Upper lobe of right lung (tissue), 1 donor: ENCODE measurements at places on chromosomes 5 and 9. TPM values are rescaled to one million over a fixed set of nuclear protein-coding genes. Genes with fewer than 3 reads are reported as not detected.

Gene TSSK1B
- total RNA-seq: not detected

Gene PROB1
- 1.9 TPM for total RNA-seq

Gene PFN3
- not detected for total RNA-seq

DNA sequence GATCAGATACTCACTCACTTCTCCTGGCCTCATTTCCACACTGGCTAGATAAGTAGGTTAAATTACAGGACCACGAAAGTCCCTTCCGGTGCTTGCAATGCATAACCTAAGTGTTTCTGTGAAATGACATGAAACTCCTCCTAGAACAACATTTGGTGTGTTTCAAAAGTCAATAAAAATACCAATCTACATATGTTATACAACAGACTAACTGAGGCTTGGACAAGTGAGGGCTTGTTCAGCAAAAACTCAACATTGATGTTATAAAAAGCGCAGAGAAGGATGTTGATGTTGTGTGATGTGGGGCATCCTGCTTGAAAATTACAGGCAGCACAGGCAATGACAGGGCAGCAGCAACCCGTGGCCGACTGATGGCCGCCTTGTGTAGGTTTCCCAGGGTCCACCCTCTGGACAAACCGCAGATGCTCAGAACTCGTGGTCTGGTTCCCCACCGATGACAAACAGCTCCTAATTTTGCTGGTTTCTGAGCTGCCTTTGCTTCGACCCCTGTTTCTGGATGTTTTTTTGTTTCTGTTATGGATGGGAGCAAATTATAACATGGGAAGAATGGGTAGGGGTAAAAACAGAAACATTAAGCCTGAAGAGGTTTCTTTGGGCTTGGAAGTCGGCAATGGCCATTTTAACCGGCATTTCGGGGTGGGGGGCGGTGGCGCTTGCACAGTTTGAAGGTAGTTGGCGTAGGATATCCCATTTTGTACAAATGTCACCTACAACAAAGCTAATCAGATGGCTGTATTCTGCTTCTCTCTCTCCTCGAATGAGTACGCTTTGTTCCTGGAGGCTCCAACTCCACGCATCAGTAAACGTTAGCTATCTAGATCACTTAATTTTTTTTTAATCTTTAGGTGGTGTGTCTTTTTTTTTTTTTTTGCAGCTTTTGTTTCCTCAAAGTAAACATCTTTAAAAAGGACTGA, 116.1 kb downstream of the PDZD2 start:
- H3K27me3 ChIP-seq: no peaks in the 10 kb centered on the region
- no peaks in the 10 kb centered on the region for H3K36me3 ChIP-seq
- no peaks in the 10 kb centered on the region for H3K4me1 ChIP-seq
- no peak for DNase-seq
- no peak overlapping the region for H3K4me3 ChIP-seq
- no peak overlapping the region for H3K27ac ChIP-seq

DNA sequence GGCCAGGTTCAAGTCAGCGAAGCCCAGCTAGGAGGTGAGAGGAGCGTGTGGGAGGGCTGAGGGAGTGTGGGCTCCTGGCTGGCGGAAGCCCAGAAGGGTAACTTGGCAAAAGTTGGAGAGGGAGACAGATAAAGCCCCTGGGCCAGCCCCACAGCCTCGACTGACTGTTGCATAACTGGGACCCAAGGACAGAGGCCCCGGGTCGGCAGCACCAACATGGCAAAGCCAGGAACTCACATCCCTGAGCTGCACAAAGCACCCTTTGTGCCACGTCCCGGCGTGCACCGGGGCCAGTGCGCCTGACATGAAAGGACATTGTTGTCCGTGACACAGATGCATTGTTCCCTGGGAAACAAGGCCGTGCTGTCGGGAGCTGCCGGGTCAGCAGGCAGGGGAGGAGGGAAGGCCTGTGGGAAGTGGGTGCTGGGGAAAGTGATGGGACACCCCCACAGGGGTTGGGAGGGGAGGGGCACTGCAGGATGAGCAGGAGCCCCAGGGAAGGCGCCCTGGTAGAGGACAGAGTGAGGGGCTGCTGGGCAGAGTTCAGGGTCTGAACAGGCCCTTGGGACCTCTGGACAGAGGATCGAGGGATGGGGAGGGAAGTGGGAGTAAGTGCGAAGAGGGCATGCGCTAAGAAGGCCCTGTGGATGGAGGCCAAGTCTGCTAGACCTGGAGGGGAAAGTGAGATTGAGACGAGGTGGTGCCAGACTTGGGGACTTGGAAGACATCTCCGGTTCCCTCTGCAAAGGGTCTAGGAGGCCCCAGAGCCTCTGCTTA, 13.0 kb upstream of the DPM2 start:
- no peaks in the 10 kb centered on the region for H3K27me3 ChIP-seq
- no peak for DNase-seq
- no peak overlapping the region for H3K4me3 ChIP-seq
- peaks cover 17% of the 10 kb centered on the region for H3K4me1 ChIP-seq

Gene SPATA31E1
- total RNA-seq: not detected

DNA sequence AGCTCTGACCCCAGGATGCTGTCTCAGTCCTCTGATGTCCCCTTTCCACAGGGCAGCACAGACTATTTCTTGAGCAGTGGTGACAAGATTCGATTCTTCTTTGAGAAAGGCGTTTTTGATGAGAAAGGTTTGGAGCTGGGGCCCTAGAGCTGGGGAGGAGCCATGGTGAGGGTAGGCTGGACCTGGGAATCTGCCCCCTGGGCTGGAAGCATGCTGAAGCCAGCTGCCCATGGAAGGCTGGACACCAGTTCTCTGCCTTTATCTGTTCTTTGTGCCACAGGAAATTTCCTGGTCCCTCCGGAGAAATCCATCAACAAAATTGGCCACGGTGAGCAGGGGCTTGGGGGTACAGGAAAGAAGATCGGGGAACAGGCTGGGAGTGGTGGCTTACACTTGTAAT, 12.9 kb downstream of the PHYHD1 start:
- H3K4me1 ChIP-seq: no peaks in the 10 kb centered on the region
- no peak for DNase-seq
- peaks cover 9% of the 10 kb centered on the region for H3K36me3 ChIP-seq
- no peak overlapping the region for H3K4me3 ChIP-seq
- no peaks in the 10 kb centered on the region for H3K27me3 ChIP-seq
- no peak overlapping the region for H3K27ac ChIP-seq

DNA sequence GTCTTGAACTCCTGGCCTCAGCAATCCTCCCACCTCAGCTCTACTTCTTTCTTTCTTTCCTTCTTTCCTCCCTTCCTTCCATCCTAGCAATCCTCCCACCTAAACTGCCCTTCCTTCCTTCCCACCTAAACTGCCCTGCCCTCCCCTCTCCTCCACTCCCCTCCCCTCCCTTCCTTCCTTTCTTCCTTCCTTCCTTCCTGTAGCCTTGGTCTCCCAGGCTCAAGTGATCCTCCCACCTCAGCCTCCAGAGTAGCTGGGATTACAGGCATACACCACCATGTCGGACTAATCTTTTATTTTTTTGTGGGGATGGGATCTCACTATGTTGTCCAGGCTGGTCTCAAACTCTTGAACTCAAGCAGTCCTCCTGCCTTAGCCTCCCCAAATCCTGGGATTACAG, 65.8 kb downstream of the NFIB start:
- no peak overlapping the region for H3K27ac ChIP-seq
- H3K36me3 ChIP-seq: no peaks in the 10 kb centered on the region
- H3K4me1 ChIP-seq: peaks cover 25% of the 10 kb centered on the region
- no peak overlapping the region for H3K4me3 ChIP-seq
- H3K27me3 ChIP-seq: no peaks in the 10 kb centered on the region
- DNase-seq: no peak

Gene SPAAR
- 13.5 TPM for total RNA-seq

- peak; percentile 75 for DNase-seq
- H3K27ac ChIP-seq: no peak overlapping the region
- H3K36me3 ChIP-seq: no peaks in the 10 kb centered on the region
Measured at GRCh38 chr9:93950619-93951601, 4.2 kb downstream of the BARX1 start.

Gene LPCAT1
- total RNA-seq: 690 TPM

Gene TAF1L
- not detected for total RNA-seq

Gene C5orf46
- not detected for total RNA-seq

- no peaks in the 10 kb centered on the region for H3K36me3 ChIP-seq
- H3K4me1 ChIP-seq: no peaks in the 10 kb centered on the region
- H3K27me3 ChIP-seq: no peaks in the 10 kb centered on the region
- H3K4me3 ChIP-seq: no peak overlapping the region
- no peak for DNase-seq
- no peak overlapping the region for H3K27ac ChIP-seq
Measured at GRCh38 chr5:32805971-32806638, 95.0 kb downstream of the NPR3 start.

Gene C9orf153
- 0.23 TPM for total RNA-seq

DNA sequence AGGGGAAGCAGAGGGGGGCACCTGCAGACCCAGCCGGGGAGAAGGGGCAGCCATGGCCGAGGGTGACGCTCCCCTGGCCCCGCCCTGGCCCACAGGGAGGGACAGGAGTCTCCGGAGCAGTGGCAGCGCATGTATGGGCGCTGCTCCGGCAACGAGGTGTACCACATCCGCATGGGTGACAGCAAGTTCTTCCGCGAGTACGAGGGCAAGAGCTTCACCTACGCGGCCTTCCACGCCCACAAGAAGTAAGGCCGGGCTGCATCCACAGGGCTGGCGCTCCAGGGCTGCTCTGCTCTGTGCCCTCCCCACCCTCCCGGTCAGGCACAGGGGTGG, 68.2 kb downstream of the KCNT1 start:
- H3K27me3 ChIP-seq: no peaks in the 10 kb centered on the region
- no peak for DNase-seq
- no peaks in the 10 kb centered on the region for H3K36me3 ChIP-seq
- no peak overlapping the region for H3K4me3 ChIP-seq
- no peaks in the 10 kb centered on the region for H3K4me1 ChIP-seq

- H3K27ac ChIP-seq: no peak overlapping the region
- H3K36me3 ChIP-seq: no peaks in the 10 kb centered on the region
- no peaks in the 10 kb centered on the region for H3K4me1 ChIP-seq
- H3K4me3 ChIP-seq: no peak overlapping the region
Measured at GRCh38 chr5:118548761-118549720, 439.3 kb downstream of the DTWD2 start.

- H3K4me1 ChIP-seq: peaks cover 5% of the 10 kb centered on the region
- H3K27me3 ChIP-seq: no peaks in the 10 kb centered on the region
- H3K4me3 ChIP-seq: no peak overlapping the region
- no peaks in the 10 kb centered on the region for H3K36me3 ChIP-seq
- DNase-seq: no peak
Measured at GRCh38 chr5:151697452-151697851, 10.7 kb upstream of the SPARC start.

- H3K27ac ChIP-seq: peak overlapping the region; percentile 75
- H3K4me3 ChIP-seq: no peak overlapping the region
- no peaks in the 10 kb centered on the region for H3K27me3 ChIP-seq
- no peaks in the 10 kb centered on the region for H3K36me3 ChIP-seq
Measured at GRCh38 chr9:131675437-131676022, 64.3 kb downstream of the RAPGEF1 start.

DNA sequence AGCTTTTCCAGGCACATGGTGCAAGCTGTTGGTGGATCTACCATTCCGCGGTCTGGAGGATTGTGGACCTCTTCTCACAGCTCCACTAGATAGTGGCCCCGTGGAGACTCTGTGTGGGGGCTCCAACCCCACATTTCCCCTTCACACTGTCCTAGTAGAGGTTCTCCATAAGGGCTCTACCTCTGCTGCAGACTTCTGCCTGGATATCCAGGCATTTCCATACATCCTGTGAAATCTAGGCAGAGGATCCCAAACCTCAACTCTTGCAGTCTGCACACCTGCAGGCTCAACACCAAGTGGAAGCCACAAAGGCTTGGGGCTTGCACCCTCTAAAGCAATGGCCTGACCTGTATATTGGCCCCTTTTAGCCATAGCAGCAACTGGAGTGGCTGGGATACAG, 283.4 kb upstream of the KLF4 start:
- no peak overlapping the region for H3K4me3 ChIP-seq
- no peaks in the 10 kb centered on the region for H3K27me3 ChIP-seq
- no peak overlapping the region for H3K27ac ChIP-seq
- no peak for DNase-seq
- H3K36me3 ChIP-seq: no peaks in the 10 kb centered on the region

- H3K4me3 ChIP-seq: no peak overlapping the region
- H3K36me3 ChIP-seq: no peaks in the 10 kb centered on the region
- H3K27me3 ChIP-seq: no peaks in the 10 kb centered on the region
- H3K4me1 ChIP-seq: no peaks in the 10 kb centered on the region
Measured at GRCh38 chr5:156339139-156339841, 12.3 kb downstream of the SGCD start.

GRCh38 chr9:87120610-87121009, 173.3 kb upstream of the GAS1 start:
- no peaks in the 10 kb centered on the region for H3K27me3 ChIP-seq
- DNase-seq: no peak
- peaks cover 12% of the 10 kb centered on the region for H3K4me1 ChIP-seq

DNA sequence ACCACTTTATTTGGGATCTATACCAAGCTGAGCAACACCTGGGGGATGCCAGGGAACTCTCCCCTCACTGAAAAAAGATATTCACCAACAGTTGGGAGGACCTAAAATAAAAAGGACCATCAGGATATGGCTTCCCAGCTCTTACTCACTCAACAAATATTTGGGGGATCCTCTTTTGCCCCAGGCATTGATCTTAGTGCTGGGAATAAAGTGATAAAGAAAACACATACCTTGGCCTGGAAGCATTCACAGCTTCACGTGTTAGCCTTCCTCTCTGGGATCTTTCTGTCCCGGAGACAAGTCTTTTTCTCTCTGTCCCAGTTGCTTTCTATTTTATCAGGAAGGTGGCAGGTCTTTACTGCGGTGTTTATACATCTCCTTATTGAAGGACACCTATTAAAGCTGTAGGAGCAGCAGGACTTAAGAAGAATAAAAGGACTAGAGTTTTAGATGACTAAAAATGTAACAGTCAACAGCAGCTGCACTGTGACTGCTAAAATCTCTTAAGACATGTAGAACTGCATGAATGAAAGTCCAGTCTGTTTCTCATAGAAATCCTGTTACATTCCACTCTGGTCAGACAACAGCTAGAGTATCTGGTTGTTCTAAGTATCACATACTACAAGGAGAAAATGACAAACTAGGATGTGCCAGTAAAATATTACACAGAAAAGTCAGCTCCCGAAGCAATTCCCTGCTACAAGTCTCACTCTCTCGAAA, 90.0 kb upstream of the ITGA2 start:
- peaks cover 13% of the 10 kb centered on the region for H3K36me3 ChIP-seq
- H3K4me3 ChIP-seq: no peak overlapping the region
- no peak for DNase-seq
- H3K4me1 ChIP-seq: peaks cover 16% of the 10 kb centered on the region

DNA sequence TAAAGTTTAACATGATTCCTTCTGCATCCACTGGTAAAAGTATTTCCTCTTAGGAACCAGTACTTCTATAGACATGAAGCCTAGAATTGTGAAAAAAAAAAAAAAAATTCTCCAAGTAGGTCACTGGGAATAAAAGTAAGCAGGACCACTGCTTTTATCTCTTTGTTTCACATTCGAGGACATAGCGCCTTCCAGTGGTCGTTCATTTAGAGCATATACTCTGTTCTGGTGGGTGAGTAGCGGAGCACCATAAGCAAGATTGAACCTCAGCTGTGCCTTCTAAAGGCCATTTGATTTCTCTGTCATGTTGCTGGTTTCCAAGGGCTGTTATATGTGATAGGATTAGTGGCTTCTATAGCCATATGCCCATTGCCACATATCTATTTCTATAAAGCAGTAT, 393.1 kb downstream of the TMEM232 start:
- H3K36me3 ChIP-seq: no peaks in the 10 kb centered on the region
- H3K4me1 ChIP-seq: no peaks in the 10 kb centered on the region
- no peak overlapping the region for H3K27ac ChIP-seq
- no peak overlapping the region for H3K4me3 ChIP-seq
- DNase-seq: no peak
- H3K27me3 ChIP-seq: no peaks in the 10 kb centered on the region

Gene PCDHGA8
- 1.2 TPM for total RNA-seq
